GM20000 (cell line): ENCODE measurements at places on chromosomes 7 and 10.

GRCh38 chr7:7054252-7054830 lies 128.0 kb upstream of the C1GALT1 start:
- DNase-seq, result no peak

DNA sequence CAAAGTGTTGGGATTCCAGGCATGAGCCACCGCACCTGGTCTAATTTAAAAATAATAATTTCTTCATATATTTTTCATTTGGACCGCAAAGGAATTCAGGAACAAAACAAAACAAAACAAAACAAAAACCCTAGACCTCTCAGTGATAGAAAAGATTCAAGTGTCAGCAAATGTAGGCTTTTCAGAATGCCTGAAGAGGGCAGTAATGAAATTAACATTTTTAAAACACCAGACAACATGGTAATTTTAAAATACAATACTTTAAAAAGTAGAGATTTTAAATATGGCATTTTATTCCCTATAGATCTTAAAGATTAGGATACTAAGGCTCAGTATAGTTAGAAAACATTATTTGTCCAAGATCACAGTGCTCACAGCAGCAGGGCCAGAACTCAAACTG lies 36.6 kb downstream of the DNMBP start:
- no peak for DNase-seq

- DNase-seq, result no peak
These were observed 123.0 kb upstream of the ADARB2 start for GRCh38 chr10:1860351-1860750.

DNA sequence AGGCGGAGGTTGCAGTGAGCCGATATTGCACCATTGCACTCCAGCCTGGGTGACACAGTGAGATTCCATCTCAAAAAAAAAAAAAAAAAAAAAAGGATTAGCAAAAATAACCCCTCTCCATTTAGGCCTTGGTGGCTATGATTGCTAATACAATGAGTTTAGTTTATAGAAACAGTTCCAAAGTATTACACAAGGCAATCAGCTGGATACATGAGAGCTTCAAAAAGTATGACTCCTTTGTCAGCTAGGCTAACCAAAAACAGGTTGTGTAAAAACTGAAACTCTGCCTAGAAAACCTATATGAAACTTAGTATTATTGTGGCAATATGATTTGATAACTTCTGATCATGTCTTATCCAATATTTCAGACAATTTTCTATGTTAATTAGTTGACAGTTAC lies 57.2 kb downstream of the SUGCT start:
- DNase-seq, result no peak

- no peak for DNase-seq
These were observed 475.5 kb downstream of the NXPH1 start for GRCh38 chr7:8908889-8909288.

DNA sequence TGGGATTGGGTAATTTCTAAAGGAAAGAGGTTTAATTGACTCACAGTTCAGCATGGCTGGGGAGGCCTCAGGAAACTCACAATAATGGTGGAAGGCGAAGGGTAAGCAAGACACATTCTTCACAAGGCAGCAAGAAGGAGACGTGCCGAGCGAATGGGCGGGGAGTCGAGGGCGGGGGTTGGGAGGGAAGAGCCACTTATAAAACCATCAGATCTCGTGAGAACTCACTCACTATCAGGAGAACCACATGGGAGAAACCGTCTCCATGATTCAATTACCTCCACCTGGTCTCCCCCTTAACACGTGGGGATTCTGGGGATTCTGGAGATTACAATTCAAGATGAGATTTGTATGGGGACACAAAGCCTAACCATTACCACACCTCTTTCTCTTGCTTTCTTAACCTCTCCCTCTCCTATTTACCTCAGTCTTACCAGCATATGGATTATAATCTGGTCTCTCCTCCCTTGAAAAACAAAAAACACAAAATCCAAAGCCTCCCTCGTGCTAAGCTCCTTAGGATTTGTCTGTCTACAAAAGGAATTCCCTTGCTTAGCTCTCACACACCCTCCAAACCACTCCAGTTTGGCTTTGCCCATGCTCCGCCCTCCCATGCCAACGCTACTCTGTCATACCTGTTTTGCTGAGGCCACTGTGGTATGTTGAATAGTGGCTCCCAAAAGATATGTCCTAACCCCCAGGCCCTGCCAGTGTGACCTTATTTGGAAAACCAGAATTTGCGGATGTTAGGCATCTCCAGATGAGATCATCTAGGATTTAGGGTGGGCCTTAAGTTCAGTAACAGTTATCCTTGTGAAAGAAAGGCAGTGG lies 19.6 kb upstream of the EFCAB10 start:
- no peak for DNase-seq

DNA sequence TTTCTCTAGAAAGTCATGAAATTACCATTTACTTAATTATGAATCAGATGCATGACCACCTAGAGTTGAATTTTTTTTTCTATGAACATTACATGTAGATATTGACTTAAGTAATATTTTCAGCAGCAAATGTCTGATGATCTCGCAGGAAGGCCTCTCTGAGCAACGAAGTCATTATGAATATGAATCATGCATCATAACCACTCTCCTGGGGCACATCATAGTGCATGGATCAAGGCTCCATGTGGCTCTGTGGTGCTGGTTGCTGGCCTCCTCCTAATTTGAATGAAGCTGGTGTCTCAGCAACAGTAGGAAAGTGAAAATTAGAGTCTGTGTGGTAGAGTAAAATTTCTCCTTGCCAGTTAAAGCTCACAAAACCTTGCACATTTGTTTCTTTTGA lies 121.4 kb upstream of the INHBA start:
- no peak for DNase-seq

DNA sequence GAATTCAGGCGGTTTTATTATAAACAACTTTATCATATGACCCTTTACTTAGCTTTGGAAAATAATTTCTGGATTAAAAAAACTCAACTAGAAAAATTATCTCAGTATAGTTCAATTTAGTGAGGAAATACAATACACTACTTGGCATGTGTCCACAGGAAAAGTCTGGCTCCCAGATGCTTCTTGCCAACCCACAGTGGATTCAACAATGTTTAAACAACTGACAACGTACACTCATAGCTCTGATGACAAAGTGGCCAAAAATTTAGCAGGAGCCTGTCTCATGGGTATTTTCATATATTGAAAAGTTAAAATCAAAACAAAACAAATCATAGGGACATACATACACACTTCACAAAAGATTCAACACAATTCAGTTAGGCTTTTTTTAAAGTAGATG lies 158.8 kb downstream of the SKAP2 start:
- DNase-seq, result no peak

- no peak for DNase-seq
These were observed 48.7 kb downstream of the CLIP2 start for GRCh38 chr7:74337926-74338325.

GRCh38 chr10:15472431-15473395 lies 101.6 kb upstream of the FAM171A1 start:
- DNase-seq, result no peak

DNA sequence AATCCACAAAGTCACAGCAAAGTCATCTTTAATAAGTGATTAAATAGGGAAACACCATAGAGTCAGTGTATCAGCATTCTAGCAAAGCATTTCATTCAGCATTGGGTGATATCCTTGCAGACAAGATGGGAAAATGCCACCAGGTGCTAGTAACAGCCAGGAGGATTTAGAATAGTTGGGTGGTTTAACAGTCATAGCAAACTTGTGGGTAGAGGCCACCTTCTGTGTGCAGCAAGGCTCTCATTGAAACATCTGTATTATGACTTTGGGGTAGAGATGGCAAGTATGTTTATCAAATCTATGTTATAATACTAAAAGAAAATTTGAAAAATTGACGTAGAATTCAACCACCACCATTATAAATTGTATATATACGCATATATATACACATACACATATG lies 26.4 kb upstream of the ADO start:
- DNase-seq, result no peak
